ENCODE measurements at places on chromosomes 4 and X.

- H3K27ac ChIP-seq, result no peak overlapping the region
- no peak overlapping the region for H3K4me3 ChIP-seq
- no peak for DNase-seq
- H3K27me3 ChIP-seq, result no peaks in the 10 kb centered on the region
- no peaks in the 10 kb centered on the region for H3K36me3 ChIP-seq
- H3K4me1 ChIP-seq, result no peaks in the 10 kb centered on the region
These were observed 142.1 kb downstream of the APBB2 start for GRCh38 chr4:41072021-41072777.

DNA sequence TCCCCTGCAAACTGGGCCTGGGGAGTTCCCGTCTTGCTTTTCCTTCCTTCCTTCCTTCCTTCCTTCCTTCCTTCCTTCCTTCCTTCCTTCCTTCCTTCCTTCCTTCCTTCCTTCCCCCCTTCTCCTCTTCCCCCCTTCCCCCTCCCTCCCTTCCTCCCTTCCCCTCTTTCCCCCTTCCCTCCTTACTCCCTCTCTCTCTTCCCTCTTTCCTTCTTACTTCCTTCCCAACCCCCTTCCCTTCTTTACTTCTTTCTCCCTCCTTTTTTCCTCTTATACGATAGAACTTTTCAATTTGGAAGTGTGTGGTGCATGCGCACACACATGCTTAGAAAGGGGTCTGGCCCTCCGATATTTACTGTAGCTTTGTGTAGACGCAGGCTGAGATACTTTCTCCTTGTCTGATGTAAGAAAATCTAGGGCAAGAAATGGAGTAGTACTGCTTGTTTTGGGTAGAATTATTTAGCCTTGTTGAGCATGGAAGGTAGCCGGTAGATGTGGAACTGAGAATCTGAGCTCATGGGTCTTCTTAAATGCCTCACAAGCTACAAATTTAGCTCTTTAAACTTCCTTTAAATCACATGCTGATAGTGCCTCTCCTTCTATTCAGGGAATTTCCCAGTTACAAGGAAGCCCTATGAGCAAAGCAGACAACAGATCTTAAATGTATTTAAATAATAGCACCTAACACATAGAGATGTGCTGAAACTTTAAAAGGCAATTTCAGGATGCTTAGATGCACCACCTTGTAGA, 189.6 kb downstream of the GPAT3 start:
- no peak for DNase-seq
- no peaks in the 10 kb centered on the region for H3K4me1 ChIP-seq
- peaks cover 3% of the 10 kb centered on the region for H3K27me3 ChIP-seq
- H3K4me3 ChIP-seq, result no peak overlapping the region
- no peaks in the 10 kb centered on the region for H3K36me3 ChIP-seq

- H3K36me3 ChIP-seq, result no peaks in the 10 kb centered on the region
- no peak overlapping the region for H3K27ac ChIP-seq
- no peaks in the 10 kb centered on the region for H3K4me1 ChIP-seq
- H3K4me3 ChIP-seq, result no peak overlapping the region
- no peaks in the 10 kb centered on the region for H3K27me3 ChIP-seq
These were observed 3.5 kb upstream of the UGT2A2 start for GRCh38 chr4:69642961-69643360.

GRCh38 chrX:9980927-9981326, 13.8 kb downstream of the CLDN34 start:
- H3K27me3 ChIP-seq, result peaks cover 6% of the 10 kb centered on the region
- H3K4me3 ChIP-seq, result no peak overlapping the region
- H3K27ac ChIP-seq, result no peak overlapping the region
- H3K36me3 ChIP-seq, result no peaks in the 10 kb centered on the region
- H3K4me1 ChIP-seq, result no peaks in the 10 kb centered on the region

DNA sequence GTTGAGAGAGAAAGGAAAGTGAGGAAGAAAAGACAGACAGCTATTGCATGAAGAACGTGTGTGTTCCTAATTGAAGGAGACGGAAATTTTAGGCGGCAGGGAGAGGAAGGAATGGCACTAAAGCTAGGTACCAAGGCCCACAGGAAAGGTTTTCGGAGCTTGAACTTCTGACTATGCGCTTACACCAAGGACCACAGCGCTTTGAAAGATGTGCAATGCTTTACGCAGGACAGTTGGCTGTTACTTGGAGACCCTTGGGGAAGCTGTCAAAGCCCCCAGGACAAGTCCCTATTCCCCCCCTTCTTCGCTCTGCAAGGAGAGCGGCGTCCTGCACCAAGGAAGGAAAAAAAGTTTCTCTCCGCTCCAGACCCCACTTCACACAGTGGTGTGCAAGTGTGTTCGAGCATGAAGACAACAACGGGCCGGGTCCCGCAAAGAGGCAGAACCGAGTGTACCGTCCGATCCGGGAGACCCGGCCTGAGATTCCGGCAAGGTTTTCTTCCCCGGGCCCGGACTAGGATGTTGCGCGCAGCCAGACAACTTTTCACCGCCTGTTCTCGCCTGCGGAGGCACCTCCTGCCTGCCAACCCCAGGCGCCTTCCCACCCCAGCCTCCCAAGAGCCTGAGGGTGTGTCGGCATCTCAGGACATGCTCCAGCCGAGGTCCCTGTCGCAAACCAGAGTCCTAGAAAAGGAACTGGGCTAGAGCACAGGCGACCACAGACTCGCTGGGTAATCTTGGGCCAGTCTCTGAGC, 896 bp downstream of the KDR start:
- DNase-seq, result no peak
- H3K27me3 ChIP-seq, result peaks cover 40% of the 10 kb centered on the region
- H3K27ac ChIP-seq, result no peak overlapping the region

All from activated CD4-positive, alpha-beta T cell treated with anti-CD3 and anti-CD28 coated beads, Interleukin-2, amount 10 ng/mL, durations not matched to agents 24 days and 14 days (primary cell).